ENCODE measurements at places on chromosomes 11 and 22.

DNA sequence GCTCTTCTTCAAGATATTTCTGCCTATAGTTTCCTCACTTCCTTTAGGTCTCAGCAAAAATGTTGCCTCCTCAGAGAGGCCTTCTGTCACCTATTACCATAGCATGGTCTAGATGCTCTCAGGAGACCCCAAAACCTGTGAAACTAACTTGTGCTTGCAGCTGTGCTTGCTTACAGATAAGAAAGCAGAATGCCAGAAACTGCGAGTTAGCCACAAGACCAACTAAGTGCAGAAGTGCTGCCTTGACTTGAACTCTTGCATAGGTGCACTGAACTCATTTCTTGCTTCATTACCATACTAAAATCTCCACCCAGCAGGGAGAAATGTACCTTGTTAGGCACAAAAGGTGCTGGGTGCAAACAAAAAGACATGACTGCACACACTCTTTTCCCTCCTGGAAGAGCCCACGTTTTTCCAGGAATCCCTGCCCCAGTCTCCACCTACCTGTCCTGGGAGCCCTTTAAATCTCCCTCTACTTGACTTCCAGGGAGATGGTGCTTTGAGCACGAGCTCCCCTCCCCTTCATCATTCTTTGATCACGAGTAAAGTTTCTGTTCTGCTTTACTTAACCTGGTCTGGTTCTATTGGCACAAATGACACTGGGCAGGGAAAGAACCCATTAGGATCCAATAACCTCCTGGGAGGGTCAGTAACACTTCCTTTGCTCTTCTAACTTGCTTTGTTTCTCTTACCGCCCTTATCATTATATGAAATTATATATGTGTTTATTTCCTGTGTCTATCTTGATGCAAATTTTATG is 137.7 kb upstream of the DDI1 start:
- DNase-seq, result no peak
- H3K4me3 ChIP-seq, result no peak overlapping the region
- H3K36me3 ChIP-seq, result no peaks in the 10 kb centered on the region

DNA sequence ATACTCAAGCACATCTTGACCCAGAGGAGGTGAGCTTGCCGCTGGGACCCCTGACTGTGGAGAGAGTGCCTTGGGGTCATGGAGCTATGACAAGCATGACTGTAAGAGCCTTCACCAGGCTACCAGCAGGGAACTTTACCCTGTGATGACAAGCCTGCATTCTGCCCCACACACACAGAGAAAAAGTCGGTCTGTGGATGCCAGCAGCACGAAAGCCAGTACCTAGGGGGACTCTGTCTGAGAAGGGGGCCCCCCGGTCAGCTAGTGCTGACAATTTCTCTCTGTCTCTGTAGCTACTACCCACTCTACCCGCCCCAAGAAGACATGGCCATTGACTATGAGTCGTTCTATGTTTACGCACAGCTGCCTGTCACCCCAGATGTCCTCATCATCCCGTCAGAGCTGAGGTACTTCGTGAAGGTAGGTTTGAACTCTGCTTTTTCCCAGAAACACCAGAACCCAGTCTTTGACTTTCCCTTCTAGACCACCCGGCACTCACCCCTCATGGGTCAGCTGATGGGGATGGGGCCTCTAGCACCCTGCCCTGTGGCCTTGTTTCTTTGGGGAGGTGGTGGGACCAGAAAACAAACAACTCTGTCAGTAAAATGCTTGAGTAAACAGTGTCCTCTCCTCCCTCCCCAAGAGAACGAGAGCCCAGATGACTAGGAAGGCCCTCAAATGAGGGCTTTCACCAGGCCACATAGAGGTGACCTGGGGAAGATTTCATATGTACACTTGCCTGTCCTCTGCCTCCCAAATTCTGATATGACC is 18.9 kb upstream of the CDC42EP2 start:
- peaks cover 51% of the 10 kb centered on the region for H3K36me3 ChIP-seq
- no peaks in the 10 kb centered on the region for H3K4me1 ChIP-seq
- peak overlapping the region; percentile 1 for H3K27ac ChIP-seq
- DNase-seq, result no peak
- no peaks in the 10 kb centered on the region for H3K27me3 ChIP-seq

DNA sequence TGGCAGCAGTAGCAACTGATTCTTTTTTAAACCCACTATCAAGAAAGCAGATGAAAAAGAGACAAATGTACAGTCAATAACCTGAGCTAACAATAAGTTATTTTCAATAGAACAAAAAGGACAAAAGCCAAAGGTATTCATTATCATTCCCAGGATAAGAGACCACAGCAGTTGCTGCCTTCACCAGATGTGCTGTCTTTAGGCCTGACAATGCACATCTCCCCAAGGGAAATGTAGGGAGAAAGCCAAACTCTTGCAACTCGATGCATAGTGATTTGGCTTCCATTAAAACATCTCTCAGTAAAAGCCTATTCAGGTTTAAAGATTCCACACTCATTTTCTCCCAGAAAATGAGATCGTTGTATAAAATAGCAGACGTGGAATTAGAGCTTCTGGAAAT is 210.7 kb downstream of the METTL15 start:
- H3K4me3 ChIP-seq, result no peak overlapping the region
- no peak overlapping the region for H3K27ac ChIP-seq
- DNase-seq, result no peak
- H3K4me1 ChIP-seq, result no peaks in the 10 kb centered on the region

GRCh38 chr11:134559602-134559962 is 147.5 kb upstream of the B3GAT1 start:
- no peak overlapping the region for H3K4me3 ChIP-seq
- H3K4me1 ChIP-seq, result no peaks in the 10 kb centered on the region
- peaks cover 2% of the 10 kb centered on the region for H3K27me3 ChIP-seq
- no peaks in the 10 kb centered on the region for H3K36me3 ChIP-seq
- DNase-seq, result no peak

- H3K36me3 ChIP-seq, result no peaks in the 10 kb centered on the region
- H3K4me1 ChIP-seq, result peaks cover 48% of the 10 kb centered on the region
- DNase-seq, result no peak
- no peak overlapping the region for H3K4me3 ChIP-seq
Observed at GRCh38 chr11:116990061-116990473, 108.2 kb downstream of the SIK3 start.

DNA sequence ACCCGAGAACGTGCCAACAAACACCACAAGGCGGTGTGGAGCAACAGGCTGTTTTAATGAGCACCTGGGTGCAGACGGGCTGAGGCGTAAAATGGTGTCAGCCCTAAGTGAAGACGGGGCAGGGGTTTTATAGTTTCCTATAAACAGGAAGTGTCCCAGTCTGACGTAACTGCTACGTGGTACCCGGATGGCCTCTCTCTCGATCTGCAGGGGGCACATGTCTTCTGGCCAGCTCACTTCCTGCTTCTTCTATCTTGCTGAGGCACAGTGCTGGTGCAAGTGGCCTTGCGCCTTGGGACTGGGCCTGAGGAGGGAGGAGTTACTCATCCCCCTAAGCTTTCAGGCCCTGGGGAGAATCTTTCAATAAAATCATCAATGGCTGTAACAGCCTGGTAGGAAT is 20.9 kb downstream of the OOSP3 start:
- no peak overlapping the region for H3K4me3 ChIP-seq
- H3K27me3 ChIP-seq, result peaks cover 2% of the 10 kb centered on the region
- no peak for DNase-seq
- H3K4me1 ChIP-seq, result no peaks in the 10 kb centered on the region
- H3K27ac ChIP-seq, result no peak overlapping the region
- H3K36me3 ChIP-seq, result no peaks in the 10 kb centered on the region

DNA sequence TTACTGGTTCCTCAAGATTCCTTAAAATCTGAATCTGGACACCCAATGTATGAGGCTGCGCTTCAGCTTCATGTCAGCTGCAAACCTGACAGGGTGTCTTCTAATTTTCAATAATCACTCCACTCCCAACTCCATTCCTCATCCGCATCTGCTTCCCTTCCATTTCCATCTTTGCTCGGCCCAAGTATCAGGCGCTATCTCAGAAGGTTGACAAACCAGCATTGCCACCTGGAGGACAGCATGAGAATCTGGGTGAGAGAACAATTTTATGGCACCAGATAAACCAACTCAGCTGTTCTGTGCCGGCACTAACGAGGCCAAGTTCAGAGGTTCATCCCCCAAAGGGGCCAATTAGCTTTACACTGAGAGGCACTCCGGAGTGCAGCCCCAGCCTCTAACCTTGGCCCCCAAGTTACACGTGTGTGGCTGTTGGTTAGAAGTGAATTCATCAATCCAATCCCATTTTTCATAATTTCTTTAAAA is 79.1 kb upstream of the LMO2 start:
- no peaks in the 10 kb centered on the region for H3K4me1 ChIP-seq
- H3K27ac ChIP-seq, result no peak overlapping the region
- H3K27me3 ChIP-seq, result peaks cover 17% of the 10 kb centered on the region
- no peaks in the 10 kb centered on the region for H3K36me3 ChIP-seq
- no peak overlapping the region for H3K4me3 ChIP-seq

- no peak overlapping the region for H3K27ac ChIP-seq
- no peaks in the 10 kb centered on the region for H3K36me3 ChIP-seq
- no peak for DNase-seq
- no peak overlapping the region for H3K4me3 ChIP-seq
Observed at GRCh38 chr22:24873226-24873625, 67.2 kb downstream of the SGSM1 start.

- peaks cover 16% of the 10 kb centered on the region for H3K4me1 ChIP-seq
- no peaks in the 10 kb centered on the region for H3K27me3 ChIP-seq
- peaks cover 21% of the 10 kb centered on the region for H3K36me3 ChIP-seq
- DNase-seq, result no peak
Observed at GRCh38 chr22:17694193-17694592, 55.6 kb downstream of the BCL2L13 start.

- no peak overlapping the region for H3K4me3 ChIP-seq
- H3K4me1 ChIP-seq, result peaks cover 2% of the 10 kb centered on the region
- peaks cover 47% of the 10 kb centered on the region for H3K27me3 ChIP-seq
- no peaks in the 10 kb centered on the region for H3K36me3 ChIP-seq
- no peak overlapping the region for H3K27ac ChIP-seq
Observed at GRCh38 chr11:120514541-120515121, 3.1 kb downstream of the GRIK4 start.

DNA sequence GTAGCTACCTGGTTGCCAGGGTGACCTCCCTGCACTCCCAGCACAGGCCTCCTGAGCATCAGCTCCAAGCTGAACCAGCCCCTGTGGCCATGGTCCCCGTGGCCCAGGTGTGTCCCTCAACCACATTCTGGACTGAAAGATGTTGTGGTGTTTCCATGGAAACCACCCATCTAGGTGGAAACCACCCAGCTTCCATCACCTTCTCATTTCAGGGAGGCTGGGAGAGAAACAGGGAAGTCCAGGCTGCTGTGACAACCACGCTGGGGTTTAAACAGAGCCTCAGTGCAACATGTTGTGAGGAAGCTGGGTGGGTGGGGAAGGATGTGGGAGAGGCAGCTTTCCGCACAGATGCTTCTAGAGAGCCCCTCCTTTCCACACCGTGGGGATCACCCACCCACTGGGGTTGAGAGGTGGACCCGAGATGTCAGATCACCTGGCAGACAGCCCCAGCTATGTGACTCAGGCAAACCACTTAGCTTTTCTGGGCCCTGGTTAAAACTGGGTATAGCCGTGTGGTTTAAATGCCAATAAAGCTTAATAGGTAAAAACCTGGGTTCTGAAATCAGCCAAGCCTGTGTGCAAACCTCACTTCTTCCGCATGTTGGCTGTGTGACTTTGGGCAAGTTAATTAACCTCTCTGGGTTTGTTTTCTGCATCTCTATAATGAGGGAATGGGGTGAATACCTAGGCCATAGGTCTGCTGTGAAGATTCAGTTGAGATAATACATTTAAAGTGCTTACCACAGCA is 46.4 kb downstream of the CD82 start:
- peaks cover 79% of the 10 kb centered on the region for H3K4me1 ChIP-seq
- peaks cover 45% of the 10 kb centered on the region for H3K36me3 ChIP-seq
- DNase-seq, result peak; percentile 84
- no peaks in the 10 kb centered on the region for H3K27me3 ChIP-seq
- H3K27ac ChIP-seq, result peak overlapping the region; percentile 77

- H3K27me3 ChIP-seq, result peaks cover 53% of the 10 kb centered on the region
- H3K4me1 ChIP-seq, result peaks cover 4% of the 10 kb centered on the region
- no peak within 1 kb of the TSS for H3K27ac ChIP-seq
Observed at GRCh38 chr11:12377106-12377823, at the start of gene PARVA. TSS of gene PARVA (plus strand) at chr11:12377571. CDS start at chr11:12377648, 77 bp downstream.

- peak overlapping the region; percentile 88 for H3K27ac ChIP-seq
- H3K4me1 ChIP-seq, result peaks cover 35% of the 10 kb centered on the region
- H3K36me3 ChIP-seq, result peaks cover 29% of the 10 kb centered on the region
- H3K4me3 ChIP-seq, result peak overlapping the region; percentile 63
- no peaks in the 10 kb centered on the region for H3K27me3 ChIP-seq
- DNase-seq, result no peak
Observed at GRCh38 chr11:104798789-104799188, 99.5 kb downstream of the CASP12 start.

DNA sequence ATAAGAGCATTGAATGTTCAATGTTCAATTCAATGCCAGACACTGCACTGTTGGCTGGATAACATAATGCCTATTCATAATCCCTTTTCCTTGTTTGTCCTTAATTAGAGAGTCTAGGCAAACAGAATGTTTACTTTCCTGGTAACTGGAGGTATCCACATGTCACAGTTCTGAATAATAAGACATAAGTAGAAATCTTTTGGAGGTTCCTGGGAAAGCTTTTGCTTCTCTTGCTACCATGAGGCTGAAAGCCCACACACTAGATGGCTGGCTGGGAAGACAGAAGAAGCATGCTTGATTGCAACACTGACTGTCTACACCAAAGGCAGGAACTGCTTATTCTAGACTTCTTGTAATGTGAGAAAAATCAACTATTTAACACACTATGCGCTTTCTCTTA is 79.5 kb downstream of the GAB2 start:
- DNase-seq, result no peak
- H3K4me3 ChIP-seq, result no peak overlapping the region
- peak overlapping the region; percentile 39 for H3K27ac ChIP-seq
- peaks cover 35% of the 10 kb centered on the region for H3K36me3 ChIP-seq
- H3K4me1 ChIP-seq, result peaks cover 30% of the 10 kb centered on the region

- peaks cover 11% of the 10 kb centered on the region for H3K27me3 ChIP-seq
- no peaks in the 10 kb centered on the region for H3K36me3 ChIP-seq
- H3K4me3 ChIP-seq, result no peak overlapping the region
- H3K27ac ChIP-seq, result no peak overlapping the region
- no peak for DNase-seq
- peaks cover 2% of the 10 kb centered on the region for H3K4me1 ChIP-seq
Observed at GRCh38 chr11:120714438-120714837, 202.9 kb downstream of the GRIK4 start.

GRCh38 chr11:43145653-43146052 is 166.1 kb upstream of the API5 start:
- no peaks in the 10 kb centered on the region for H3K27me3 ChIP-seq
- peak overlapping the region; percentile 76 for H3K27ac ChIP-seq
- H3K36me3 ChIP-seq, result no peaks in the 10 kb centered on the region
- peaks cover 15% of the 10 kb centered on the region for H3K4me1 ChIP-seq
- no peak for DNase-seq

GRCh38 chr11:28874706-28875105 is 766.5 kb downstream of the METTL15 start:
- no peaks in the 10 kb centered on the region for H3K27me3 ChIP-seq
- no peak overlapping the region for H3K4me3 ChIP-seq
- H3K4me1 ChIP-seq, result no peaks in the 10 kb centered on the region
- no peak for DNase-seq
- no peak overlapping the region for H3K27ac ChIP-seq

DNA sequence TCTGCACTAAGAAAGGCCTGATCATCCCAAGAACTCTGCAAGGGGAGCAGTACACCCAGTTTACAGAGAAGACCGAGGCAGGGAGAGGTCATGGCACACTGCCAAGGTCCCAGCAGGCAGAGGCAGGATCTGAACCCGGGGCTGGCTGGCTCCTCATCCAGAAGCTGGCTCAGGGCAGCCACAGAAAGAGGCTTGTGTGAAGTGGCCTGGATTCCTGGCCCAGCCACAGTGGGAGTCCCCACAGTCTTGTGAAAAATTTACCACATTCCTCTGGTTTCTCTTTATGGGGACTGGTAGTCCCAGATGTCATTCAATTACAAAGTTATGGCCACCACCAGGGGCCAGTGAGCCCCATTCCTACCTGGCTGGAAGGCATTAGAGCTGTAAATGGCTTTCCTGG is 440.5 kb downstream of the MIAT start:
- H3K4me1 ChIP-seq, result no peaks in the 10 kb centered on the region
- no peaks in the 10 kb centered on the region for H3K36me3 ChIP-seq
- no peak overlapping the region for H3K4me3 ChIP-seq
- no peak for DNase-seq
